ENCODE measurements at places on chromosomes 4 and X.
A peak's percentile ranks its signal among the peaks of the same experiment; 100 is the strongest.

DNA sequence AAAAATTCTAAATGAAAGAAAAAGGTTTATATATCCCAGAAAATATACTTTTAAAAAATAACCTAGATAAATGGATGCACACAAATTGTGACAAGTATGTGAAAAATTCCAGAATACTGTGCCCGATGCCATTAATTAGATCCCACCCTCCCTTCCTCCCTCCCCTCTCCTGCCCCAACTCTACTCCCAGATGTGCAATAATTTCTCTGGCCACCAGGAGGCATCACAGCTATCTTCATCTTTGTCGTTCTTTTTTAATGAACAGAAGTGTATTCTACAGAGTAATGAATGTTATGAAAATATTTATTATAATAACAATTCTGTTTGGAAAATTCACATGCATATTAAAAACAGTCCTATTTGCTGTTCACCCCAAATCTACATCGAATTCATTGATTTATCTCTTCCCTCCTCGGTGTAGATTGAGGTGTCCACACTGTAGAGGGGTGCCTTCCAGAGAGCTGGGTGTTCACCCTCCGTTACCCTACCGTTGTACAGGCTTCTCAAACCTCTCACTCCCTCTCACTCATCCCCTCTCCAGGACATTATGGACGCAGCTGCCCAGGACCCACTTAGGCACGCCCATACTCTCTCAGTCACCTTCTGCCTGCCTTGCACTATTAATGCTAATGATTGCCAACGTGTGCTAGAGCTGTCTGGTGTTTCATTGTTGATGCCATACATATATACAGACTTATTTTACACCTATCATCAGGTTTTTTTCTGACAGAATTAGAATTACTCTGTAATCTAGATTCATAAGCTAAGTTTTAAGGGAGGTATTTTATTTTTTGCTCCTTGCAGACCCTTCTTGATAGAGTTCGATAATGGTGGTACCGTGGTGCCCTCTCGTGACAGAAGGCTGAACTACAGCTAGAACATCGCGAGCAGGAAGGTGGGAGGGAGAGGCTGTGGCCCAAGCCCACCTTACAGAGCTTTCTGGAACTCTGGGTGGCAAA lies 14.1 kb downstream of the RAB40AL start:
- DNase-seq = peak; percentile 54

DNA sequence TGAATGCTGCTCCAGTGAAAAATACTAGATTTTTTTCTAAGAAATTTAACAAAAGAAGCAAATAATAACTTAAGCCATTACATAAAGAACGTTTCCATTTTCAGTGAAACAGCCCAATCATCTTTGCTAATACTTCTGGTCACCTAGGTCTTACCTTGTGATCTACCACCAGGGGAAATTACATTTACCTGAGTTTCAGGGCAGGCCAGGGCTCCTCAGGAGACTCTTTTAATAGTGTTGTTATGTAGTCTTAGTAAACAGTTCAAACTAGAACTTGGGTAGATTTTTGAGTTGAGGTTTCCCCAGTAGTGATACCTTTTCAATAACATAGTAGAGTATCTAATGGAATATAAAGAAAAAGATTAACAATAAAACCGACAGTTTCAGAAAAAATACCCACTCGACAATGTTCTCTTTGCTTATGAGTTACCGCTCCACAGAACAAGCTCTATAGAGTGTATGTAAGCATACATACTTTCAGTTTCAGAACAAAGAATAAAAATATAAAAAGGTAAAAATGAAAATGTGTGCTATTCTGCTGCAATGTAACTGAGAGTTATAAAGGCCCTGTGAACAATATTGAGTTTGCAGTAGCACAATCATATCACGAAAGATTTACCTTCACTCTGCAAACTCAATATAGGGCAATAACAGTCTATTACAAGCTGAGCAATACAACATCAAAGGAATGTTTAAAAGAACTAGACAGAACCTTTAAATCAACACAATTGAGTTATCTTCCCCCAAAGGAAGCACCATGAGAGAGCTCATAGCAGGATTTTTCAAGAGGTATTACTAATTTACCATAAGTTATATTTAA lies 165.8 kb downstream of the ATOH1 start:
- no peak for DNase-seq

GRCh38 chrX:13120017-13120416 lies 75.6 kb upstream of the FAM9C start:
- DNase-seq = no peak

DNA sequence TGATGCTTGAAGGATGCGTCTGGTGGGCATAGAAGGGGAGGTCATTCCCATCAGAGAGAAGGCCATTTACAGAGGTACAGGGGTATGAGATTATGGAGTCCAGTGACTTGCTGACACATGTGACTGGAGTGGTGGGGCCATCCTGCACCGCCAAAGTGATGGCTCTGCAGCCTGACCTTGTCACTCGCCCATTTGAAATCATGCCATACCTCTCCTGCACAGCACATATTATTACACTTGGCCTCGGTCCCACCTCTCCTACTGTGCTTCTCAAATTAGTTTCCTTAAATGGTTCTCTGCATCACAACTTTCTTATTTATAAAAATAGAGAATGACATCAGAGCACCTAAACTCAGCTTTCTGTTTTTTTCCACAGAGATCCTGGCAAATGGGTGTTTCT lies 60.7 kb upstream of the HAND2 start:
- DNase-seq = no peak

DNA sequence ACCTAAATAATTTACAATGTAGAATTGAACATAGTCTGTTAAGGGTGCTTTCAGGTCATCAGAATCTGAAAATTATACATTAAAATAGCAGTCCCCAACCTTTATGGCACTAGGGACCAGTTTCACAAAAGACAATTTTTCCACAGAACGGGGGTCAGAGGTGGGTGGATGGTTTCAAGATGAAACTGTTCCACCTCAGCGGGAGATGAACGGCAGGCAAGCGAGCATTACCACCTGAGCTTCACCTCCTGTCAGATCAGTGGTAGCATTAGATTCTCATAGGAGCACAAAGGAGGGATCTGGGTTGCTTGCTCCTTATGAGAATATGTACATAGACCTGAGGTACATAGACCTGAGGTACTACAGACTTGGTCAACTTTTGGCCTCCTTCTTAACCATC lies 29.0 kb downstream of the LRBA start:
- DNase-seq = no peak

- DNase-seq = no peak
Measured at GRCh38 chrX:16191605-16192004, 24.3 kb downstream of the MAGEB17 start.

DNA sequence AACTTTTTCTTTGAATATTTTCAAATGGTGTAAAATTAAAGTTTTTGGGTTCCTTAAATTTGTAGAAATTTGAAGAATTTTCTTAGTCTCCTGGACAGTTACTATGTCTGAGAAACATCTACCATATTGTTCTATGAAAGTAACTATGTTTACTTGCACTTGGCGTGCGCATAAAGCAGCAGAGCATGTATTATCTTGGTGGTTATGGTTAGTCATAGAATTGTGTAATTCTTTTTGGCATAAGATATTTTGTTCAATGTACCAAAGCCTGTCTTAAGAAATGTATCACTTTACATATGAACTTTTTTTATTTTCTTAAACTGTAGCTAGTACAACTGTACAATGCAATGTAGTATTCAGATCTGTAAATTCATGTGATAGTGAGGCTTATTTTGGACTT lies 49.2 kb downstream of the CDS1 start:
- DNase-seq = no peak

GRCh38 chr4:42819863-42820514 lies 72.5 kb upstream of the GRXCR1 start:
- no peak for DNase-seq

DNA sequence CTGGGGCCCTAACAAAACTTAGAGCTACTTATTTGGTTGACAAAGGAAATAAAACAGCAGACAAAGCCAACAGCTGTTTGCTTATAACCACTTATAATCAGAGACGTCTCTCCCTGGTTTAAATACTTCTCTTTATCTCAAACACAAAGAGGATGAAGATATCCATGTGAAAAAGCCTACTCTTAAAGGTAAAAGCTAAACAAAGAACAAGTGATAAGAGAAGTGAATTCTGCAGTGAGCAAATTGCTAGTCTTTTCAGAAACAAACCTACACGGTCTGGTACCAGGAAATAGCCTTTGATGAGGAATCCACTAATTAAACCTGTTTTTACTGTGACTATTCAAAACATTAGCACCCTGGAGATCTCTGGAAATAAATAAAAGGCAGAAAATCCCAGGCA lies 46.7 kb downstream of the GRIA3 start:
- DNase-seq = no peak

DNA sequence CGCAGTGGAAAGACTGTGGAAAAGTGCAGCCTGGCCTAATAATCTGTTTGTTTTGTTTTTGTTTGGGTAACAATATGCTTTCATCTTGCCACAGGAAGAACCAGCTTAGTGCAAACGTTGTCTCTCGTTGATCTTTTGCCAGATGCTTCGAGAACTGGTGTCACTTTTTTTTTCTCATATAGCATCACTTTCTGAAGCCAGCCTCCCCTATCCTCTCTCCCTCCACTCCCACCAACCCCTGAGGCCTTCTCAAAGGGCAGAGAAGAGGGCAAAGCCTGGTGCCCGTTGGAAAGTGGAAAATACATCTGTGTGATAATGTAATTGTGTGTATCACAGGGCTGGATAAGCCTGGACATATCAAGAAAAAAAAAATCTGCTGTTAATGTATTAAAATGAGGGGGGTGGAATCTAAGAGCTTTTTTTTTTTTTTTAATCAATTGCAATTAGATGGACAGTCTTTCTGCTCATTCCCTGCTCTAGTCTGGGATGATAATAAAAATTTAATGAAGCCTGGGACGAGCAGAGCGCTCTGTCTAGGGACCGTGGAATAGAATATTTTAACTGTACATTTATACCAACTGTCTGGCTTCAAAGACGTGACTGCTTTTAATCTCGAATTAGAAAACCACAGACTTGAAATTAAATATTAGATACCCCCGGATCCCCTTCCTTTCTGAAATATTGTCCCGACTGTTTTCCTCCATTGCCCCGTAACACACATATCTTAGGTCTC lies 8.1 kb downstream of the POU4F2 start:
- DNase-seq = no peak

DNA sequence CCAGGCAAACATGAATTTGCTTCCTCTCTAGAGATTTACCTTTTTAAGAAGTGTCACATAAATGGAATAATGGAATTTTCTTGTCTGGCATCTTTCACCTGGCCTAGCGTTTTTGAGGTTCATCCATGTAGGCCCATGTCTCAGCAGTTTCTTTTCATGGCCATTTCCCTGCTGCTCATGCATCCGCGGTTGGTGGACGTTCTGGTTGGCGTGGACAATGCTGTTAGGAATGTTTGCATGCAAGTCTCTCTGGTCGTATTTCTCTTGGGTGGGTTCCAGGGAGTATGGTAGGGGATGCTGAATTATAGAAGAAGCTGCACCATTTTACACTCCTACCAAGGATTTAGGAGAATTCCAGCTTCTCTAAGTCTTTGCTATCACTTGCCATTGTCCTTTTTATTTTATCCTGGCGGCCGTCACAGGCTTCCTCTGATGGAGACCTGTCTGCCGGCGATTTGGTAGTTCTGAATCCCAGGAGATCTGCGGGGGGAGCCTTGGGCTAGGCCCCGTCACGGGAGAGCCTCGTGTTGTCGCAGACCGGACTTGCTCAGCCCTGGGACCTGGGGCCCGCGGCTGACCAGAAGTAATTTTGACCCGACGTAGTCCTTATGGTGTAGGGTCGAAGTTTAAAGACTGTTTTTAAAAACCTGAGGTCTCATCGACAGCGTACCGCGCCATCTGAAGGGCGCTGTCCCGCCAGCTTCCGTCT lies 56.9 kb upstream of the TADA2B start:
- DNase-seq = no peak

DNA sequence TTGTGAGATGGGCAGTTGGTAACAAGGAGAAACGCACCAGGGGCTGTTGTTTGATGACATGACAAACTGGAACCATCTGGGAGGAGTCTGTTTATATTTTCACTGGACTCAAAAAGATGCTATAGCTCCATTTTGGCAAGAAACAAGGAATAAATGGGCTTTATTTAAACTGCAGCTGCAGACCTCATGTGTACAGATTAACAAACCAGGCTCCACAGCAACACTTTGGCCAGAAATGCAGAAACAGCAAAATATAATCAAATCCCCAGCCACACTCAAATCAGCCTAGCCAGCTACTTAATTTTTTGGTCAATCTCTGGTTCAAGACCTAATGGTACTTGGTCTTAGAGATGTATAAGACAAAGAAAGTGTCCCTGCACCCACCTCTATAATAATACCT lies 52.7 kb downstream of the ASB9 start:
- DNase-seq = no peak

- DNase-seq = no peak
Measured at GRCh38 chr4:141814499-141814898, 178.1 kb downstream of the IL15 start.

GRCh38 chr4:72546456-72546855 lies 22.6 kb downstream of the ADAMTS3 start:
- no peak for DNase-seq

- DNase-seq = peak; percentile 71
Measured at GRCh38 chrX:9312922-9313867, 151.7 kb upstream of the TBL1X start.

GRCh38 chr4:18754180-18754579 lies 732.6 kb upstream of the LCORL start:
- no peak for DNase-seq

DNA sequence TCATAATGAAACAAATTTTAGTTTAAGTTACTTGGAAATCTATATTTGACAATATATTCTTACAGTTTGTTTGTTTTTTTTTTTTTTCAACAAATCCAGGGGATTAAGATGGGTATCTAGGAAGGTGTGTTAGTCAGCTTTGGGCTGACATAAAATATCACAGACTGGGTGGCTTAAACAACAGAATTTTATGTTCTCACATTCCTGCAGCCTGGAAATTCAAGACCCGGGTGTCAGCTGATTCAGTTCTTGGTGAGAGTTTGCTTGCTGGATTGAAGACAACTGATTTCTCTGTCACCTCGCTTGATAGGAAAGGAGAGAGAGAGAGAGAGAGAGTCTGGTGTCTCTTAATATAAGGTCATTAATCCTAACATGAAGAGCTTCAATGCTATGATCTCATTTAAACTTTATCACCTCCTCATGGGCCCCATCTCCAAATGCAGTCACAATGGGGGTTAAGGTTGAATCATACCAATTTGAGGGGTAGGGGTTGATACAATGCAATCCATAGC lies 465.2 kb downstream of the CENPC start:
- no peak for DNase-seq

- DNase-seq = no peak
Measured at GRCh38 chr4:66633477-66633876, 911.8 kb downstream of the CENPC start.

GRCh38 chr4:60682901-60683300 lies 517.2 kb upstream of the ADGRL3 start:
- no peak for DNase-seq

GRCh38 chr4:25110527-25111329 lies 49.5 kb downstream of the SEPSECS start:
- no peak for DNase-seq

GRCh38 chrX:9865804-9866472 lies 79.7 kb downstream of the SHROOM2 start:
- DNase-seq = no peak

- DNase-seq = no peak
Measured at GRCh38 chr4:20687864-20688263, 12.4 kb upstream of the PACRGL start.
